ENCODE measurements at places on chromosomes 3 and 15.

DNA sequence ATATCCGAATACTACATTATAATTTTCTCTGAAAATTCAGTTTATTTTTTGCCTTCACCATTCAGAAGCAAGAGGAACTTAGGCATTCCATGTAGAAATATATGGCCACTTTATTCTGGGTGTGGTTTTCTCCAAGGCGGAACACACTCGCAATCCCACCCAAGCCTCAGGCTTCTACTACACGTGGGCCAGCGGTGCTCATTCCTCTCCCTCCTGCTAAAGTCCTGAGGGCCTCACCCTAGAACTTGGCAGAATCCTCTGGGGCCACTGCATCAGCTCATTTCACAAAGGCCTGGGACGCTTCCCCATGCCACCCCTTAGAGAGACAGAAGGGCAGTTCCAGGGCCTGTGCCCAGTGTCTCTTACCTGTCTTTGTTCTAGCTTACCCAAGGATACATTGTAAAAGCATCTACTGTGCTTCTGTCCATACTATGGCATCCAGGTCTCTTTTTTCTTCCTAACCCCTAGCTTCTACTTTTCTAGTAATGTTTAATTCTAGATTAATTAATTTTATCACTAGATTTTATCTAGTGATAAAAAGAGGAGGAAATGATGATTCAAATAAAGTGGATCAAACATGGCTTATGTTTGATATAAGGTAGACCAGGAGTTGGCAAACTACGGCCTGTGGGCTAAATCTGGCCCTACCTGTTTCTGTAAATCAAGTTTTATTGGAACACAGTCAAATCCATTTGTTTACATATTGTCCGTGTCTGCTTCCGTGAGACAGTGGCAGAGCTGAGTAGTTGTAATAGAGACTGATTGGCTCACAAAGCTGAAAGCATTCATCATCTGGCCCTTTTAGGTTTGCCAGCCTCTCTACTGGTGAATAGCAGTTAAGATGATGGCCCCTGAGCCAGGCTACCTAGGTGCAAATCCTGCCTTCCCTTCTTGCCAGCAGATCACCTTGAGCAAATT lies 29.8 kb downstream of the LARS2 start:
- no peak for DNase-seq

DNA sequence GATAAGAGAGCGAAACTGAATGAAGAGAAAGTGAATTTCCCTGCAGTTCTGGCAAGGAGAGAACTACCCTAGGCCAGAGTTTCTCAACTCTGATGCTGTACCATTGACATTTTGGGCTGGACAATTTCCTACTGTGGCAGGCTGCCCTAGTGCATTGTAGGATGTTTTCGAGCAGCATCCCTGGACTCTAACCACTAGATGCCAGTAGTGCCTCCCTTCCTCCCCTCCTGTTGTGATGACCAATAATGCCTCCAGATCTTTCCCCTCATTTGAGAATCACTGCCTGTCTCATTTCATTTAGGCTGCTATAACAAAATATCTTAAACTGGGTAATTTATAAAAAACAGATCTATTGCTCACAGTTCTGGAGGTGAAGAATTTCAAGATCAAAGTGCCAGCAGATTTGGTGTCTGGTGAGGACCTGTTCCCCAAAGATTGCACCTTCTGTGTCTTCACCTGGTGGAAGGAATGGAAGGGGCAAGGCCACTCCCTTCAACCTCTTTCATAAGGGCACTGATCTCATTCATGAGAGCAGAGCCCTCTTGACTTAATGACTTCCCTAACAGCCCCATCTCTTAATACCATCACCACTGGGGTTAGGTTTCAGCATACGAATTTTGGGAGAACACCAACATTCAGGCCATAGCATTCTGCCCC lies 188.9 kb upstream of the MEIS2 start:
- DNase-seq = no peak

DNA sequence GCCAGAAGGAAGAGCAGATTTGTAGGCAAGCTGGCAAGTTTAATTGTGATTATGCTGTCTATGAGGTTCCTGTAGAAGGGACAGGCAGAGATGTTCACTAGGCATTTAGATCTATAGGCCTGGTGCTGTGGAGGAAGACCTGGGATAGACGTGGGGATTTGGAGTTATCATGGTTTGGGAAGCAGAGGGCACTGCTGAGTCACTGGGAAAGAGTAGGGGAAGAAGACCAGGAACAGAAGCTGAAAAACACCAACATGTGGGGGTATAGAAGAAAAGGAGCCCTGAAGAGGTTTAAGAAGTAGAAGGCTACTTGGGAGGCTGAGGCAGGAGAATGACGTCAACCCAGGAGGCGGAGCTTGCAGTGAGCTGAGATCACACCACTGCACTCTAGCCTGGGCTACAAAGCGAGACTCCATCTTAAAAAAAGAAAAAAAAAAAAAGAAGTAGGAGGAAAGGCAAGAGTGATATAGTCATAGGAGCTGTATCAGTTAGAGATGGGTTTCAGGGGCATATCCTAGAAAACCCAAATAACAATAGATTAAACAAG lies 19.3 kb downstream of the GRK7 start:
- DNase-seq = no peak

DNA sequence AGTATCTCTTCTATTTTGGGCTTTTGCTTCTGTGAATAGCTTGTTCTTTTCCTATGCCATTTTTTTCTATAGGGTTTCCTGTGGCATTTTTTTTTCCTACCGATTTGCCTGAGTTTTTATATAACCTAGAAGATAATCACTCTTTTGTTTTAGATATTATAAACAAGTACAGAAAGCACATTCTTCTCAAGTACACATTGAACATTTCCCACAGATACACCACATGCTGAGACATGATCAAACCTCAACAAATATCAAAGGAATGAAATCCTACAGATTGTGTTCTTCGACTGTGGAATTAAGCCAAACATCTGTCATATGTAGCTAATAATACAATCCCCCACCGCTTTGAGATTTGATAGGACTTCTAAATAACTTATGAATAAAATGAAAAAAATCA lies 9.1 kb upstream of the FEM1B start:
- no peak for DNase-seq

DNA sequence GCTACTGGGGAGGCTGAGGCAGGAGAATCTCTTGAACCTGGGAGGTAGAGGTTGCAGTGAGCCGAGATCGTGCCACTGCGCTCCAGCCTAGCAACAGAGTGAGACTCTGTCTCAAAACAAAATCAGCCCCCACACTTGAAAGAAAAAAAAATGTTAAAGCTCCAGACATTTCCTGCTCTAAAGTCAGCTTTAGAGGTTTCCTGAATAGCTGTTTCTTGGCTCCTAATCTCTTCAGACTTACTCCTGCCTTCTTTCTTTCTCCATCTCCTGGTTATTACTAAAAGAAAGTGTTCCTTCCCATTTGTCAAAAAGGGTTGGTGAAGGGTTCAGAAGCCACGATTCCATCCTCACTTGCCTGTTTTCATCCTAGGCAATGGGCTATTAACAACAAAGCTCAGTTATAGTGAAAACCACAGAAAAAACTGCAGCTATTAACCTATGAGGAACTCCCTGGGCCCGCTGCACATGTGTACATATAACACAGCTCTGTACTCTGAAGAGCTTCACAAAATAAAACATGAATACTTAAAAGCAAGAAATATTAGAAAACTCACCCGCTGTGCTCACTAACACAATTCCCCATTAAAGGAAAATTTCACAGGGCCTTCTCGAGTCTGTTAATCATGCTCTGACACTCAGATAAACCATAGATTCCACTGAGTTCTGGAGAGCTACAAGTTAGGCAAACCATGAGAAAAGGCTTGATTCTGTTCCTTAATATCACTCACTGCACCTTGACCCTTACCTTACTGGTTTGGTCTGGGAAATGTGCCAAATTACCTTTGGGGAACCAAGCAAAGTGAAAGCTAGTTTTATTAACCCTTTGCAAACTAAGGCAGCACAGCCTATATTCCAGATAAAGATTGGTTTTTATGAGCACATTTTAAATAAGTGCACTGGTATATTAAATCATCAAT lies 89.9 kb upstream of the TSPAN3 start:
- no peak for DNase-seq

DNA sequence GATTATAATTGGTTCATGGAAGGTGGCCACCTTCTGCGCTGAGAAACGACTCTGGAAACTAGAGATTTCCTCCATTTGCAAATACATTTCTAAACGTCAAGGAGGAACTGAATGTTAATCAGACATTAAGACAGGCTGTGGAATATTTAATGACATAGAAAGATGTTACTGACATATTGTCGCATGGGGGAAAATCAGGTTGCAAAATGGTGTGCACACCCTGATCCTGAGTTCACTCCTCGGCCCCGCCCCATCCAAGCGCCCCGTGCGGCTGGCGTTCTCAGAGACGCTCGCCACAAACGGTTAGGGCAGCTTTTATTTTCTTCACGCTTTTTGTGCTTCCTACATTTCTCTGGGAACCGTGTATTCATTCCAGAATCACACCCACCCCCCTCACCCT lies 10.7 kb downstream of the H1-8 start:
- DNase-seq = no peak

- no peak for DNase-seq
Observed at GRCh38 chr3:157166561-157166960, 6.6 kb upstream of the CCNL1 start.
